Cardiac fibroblast (primary cell): ENCODE measurements at places on chromosomes 1 and 21.

- DNase-seq: peak; percentile 60
Observed at GRCh38 chr1:239987103-239987745, 104.5 kb upstream of the FMN2 start.

DNA sequence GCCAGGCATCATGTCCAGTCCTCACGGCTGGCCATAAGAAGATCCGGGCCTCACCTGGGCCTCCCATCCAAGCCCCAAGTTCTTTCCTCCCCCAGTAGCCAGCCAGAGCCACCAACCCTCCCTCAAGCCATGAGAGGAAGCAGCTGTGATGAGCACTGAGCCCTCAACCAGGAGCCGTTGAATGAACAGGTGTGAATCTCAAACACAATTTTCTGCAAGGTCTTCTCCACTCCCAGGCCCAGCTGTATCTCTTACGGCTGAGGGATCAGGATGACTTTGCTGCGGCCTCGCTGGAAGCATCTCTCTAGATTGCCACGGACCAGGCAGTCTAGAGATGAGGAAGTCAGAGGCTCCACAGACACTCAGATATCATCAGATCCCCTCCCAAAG is 9.8 kb upstream of the CLDN14 start:
- no peak for DNase-seq

DNA sequence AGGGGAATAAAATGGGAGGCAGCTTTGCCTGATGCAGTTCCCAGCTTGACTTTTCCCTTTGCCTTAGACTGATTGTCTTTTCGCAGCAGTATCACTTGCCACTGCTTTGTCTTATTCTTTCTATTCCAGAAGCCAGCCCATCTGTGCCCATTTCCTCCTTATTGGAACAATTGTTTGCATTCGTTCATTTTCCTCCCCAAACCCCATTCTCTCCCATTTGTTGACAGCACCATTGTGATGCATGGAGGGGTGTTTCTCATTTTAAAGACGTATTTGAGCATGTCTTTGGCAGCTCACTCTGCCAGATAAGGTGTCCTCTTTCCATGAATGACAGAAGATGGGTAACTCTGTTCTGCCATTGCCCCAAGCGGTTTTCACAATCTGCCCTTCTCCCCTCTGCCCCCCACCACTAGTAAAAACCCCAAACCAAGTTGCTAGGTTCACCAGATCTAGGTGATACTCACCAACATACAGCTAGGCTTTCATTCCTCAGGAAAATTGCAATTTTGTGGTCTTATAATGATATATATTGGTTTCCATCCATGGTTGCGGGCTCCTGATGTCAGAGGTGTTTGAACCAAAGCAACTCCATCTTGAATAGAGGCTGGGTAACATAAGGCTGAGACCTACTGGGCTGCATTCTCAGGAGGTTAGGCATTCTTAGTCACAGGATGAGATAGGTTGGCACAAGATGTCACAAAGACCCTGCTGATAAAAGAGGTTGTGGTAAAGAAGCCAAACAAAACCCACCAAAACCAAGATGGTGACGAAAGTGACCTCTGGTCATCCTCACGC is 30.8 kb downstream of the SERBP1 start:
- DNase-seq: no peak

- no peak for DNase-seq
Observed at GRCh38 chr1:15145327-15145726, 8.2 kb upstream of the TMEM51 start.
